ENCODE measurements at places on chromosomes 3 and 15.

DNA sequence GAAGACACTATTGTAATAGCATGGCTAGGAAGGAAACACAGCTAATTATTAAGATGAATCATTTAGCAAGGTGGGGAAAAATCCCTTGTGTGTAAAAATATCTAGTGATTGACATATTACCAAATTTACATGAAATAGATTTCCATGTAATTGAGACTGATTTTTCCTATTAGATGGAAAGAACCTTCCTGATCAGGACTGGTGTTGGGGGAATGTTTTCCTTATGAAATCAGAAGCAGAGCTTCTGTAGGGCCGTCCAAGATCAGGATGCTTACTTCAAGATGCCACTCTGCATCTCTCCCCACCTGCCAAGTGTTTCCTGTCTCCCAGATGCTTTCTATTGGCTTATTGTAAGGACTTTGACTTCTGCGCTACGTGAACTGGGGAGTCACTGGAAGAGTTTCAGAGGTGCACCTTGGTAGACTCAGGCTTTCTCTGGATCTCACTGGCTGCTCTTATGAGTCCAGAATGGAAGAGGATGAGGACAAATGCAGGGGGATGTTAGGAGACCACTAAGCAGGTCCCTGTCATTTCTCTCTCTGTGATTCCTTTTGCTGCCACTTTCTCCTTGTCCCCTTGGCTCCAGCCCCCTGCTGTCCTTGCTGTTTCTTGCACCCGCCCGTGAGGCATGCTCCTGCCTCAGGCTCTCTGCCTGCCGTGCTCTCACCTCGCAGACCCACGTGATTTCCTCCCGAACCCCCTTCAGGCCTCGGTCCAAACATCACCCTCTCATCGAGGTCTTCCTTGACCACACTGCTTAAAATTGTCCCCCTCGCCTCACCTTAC is 30.1 kb downstream of the BTD start:
- DNase-seq: no peak

DNA sequence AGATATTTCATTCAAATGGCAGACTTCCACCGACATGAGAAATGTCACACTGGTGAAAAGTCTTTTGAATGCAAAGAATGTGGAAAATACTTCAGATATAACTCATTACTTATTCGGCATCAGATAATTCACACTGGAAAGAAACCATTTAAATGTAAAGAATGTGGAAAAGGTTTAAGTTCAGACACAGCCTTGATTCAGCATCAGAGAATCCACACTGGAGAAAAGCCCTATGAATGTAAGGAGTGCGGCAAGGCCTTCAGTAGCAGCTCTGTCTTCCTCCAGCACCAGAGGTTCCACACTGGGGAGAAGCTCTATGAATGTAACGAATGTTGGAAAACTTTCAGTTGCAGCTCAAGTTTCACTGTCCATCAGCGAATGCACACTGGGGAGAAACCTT is 8.6 kb upstream of the ZNF621 start:
- no peak for DNase-seq

DNA sequence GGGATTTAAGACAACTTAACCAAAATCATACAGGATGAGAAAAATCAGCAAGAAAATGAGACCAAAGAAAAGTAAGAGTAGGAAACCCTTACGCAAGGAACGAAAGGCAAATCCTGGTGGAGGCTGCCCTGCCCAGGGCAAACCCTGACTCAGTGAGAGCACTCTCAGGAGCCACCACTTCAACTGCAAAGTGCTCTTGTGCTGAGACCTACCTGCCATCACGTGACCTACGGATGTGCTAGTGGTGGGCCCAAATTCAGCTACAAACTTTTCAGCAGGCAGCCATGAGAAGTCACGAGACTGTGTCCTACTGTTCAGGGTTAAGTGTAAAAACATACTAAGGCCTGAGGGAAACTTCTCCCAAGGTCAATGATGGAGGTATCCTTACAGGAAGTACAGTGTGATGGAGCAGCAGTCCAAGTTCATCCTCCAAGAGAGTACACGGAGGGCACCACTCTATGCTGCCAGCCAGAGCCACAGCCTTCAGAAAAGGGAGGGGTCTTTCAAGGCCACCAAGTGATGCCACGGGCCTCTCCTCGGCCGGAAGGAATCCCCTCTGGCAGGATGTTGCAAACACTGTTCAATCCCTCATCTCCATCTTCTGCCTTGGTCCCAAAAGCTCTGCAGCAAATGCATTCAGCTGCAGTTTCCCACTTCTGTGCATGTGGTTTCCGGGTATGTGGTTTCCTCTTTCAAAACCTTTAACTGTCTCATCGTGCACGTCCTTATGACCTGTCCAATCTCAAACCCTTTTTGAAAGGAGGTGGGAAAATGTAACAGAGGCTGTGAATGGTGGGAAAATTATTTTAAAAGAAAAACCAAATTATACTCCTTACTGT is 9.5 kb downstream of the CHSY1 start:
- DNase-seq: no peak

- DNase-seq: no peak
Measured at GRCh38 chr3:157059181-157059580, 100.8 kb downstream of the CCNL1 start.

Measured in WERI-Rb-1 (cell line).